ENCODE measurements at places on chromosomes 4 and X.

GRCh38 chr4:123749383-123749782 lies 352.8 kb downstream of the SPRY1 start:
- DNase-seq = no peak

DNA sequence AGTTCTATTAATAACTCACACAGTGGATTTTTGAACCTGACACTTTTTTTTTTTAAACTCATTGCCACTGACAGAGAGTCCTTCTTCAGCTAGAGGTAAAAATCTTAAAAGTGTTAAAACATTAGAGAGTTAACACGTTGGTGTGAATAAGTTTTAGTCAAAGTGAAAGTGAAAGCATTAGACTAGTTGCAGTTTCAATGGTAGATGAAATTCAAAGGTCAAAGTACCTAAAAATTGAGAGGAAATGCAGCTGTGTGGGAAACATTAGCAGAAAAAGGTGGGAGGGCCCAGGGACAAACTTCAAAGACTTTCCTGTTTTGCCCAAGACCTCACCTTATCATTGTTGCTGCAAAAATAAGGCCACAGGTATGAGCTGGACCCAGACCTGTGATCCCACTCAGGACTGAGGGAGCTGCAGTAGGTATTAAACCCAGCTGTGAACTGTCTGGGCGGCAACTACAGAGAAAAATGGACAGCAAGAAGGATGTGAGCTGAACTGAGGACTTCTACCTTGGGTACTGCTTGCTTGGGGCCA lies 17.6 kb upstream of the GABRA4 start:
- DNase-seq = no peak

DNA sequence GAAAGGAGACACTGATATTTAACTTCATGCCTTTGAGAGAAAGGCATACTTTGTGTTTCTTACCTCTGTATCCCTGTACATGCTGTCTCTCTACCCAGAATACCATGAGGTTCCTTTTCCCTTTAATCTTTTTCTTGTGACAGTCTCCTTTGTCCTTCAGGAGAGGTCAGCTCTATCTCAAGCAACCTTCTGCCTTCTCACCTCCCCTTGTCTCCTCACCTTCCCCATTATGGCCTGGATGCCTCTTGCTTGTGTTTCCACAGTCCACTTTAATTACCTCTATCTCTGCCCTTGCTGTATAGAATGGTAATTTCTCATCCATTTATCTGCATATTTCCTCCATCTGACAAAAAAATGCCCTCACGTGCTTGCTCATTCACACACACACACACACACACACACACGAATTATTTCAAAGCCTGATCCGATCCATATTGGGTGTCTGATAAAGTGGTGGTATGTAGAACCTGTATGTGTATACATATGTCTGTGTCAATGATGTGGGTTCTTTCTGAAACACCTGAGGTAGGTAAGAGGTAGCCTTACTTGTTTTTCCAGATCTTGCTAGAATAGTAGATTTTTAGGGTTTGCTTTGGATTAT lies 28.5 kb downstream of the MSN start:
- DNase-seq = no peak

DNA sequence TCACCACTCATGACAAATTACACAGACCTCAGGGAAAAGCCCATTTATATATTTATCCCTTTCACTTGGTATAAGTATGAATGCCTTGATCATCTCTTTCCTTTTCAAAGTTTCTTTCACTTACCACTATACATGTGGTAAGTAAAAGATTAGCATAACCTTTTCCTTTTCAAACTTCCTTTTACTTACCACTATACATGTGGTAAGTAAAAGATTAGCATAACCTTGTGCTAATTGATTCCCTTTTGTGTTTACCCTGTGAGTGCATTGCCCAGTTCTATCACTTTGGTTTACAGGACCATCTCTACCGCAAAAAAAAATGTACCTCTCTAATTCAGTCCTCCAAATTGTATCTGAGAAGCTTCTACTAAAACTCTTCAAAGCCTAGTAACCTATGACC lies 32.7 kb upstream of the TCEANC start:
- DNase-seq = no peak

DNA sequence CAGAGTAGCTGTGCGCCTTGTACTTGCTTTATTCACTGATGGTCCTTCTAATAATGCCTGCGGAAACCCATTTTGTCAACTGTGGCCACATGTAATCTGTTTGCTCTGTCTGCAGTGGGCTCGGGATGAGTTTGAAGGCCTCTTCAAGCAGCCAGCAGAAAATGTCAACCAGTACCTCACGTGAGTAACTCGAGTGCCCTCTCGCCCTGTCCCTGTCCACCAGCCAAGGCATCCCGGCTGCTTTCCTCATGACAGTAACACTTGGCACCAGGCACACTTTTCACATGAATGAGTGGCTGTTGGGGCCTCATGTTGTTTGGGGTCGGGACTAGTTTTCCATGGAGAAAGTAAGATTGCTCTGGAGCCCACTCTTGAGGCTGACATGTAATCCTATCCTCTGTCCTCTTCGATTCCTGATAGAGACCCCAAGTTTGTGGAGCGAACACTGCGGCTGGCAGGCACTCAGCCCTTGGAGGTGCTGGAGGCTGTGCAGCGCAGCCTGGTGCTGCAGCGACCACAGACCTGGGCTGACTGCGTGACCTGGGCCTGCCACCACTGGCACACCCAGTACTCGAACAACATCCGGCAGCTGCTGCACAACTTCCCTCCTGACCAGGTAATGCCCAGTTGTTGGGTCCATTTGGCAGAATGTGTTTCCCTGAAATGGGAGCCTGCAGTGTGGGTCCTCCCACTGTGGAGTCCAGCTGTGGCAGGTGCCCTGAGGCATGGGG lies 8.8 kb upstream of the CDK16 start:
- no peak for DNase-seq

- no peak for DNase-seq
Observed at GRCh38 chr4:48315728-48316630, 25.4 kb upstream of the SLAIN2 start.

DNA sequence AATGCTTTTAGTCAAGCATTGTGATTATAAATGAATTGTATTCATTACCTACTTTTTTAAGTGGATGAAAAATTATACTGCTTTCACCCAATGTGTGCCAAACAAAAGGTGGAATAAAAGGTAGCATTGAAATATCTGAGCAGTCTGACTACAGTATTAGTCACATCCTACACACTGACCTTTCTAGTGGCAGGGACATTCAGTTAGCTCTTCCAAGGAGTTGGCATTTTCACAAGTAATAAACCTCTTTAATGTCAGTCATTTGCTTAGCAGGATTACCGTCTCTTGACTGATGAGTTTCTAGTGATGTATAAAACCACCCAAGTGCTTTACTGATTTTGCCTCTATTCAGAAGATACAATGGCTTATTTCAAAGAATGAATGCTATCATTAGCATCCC lies 687.9 kb downstream of the ARAP2 start:
- no peak for DNase-seq

DNA sequence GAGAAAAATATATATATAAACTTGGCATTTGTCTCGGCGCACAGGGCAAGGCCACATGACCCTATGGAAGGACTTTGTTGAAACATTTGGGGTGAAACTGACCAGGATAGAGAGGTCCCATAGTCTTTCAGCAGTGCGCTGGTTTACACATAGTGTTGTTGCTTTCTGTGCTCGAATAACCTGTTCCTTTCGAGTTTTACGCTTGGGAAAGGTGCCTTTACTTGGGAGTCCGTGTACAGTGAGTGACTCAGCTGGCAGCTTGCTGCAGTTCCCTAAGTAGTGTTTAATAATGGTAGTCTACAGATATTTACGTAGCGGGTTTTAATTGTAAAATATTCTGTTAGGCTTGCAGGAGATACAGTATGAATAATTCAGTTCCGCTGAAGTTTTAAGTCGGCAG lies 578 bp downstream of the APOOL start:
- no peak for DNase-seq

- no peak for DNase-seq
Observed at GRCh38 chrX:1403228-1403627, 11.3 kb upstream of the SLC25A6 start.

DNA sequence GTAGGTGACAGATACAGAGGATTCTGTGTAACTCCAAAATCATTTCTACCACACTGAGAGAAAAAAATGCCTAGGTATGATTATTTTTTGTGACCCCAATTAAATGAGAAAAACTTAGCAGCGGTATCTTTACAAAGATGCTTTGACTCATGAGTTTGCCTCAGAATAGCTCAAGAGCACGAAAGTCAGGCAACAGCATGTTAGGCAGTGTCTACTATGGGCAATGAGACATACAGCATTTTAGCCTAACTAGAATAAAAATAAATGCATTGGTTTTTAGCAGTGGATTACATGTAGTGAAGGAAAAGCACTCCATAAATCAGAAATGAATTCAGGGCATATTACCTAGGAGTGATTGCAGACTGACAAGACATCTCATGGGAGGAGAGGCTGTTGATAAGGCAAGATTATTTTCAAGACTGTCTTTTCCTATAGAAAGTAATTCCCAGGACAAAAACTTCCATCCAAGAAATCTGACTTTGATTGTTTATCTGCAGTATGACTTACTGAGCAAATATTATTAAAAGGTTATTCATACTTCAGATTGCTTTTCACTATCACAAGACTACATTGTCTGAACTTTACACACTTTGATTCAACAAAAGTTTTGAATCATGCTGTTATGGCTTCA lies 3.6 kb downstream of the ANXA10 start:
- DNase-seq = no peak

- DNase-seq = no peak
Observed at GRCh38 chr4:2905544-2905943, 57.7 kb downstream of the NOP14 start.

DNA sequence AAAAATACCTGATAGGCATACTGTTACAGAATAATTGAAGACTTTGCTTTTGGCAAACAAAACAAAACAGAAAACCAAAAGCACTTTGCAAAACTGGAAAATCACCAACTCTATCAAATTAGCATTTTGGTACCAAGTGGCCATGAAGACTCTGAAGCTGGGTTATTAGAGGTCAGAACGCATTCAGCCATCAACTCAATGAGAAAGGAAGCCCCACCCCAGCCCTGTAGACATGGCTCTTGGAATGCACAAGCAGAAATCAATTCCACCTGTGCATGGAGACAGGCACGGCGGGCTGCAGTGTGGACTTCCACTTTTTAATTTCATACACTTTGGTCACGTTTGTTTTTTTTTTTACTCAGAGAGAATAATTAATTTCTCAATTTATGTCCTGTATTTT lies 93.6 kb upstream of the DHX15 start:
- DNase-seq = no peak

DNA sequence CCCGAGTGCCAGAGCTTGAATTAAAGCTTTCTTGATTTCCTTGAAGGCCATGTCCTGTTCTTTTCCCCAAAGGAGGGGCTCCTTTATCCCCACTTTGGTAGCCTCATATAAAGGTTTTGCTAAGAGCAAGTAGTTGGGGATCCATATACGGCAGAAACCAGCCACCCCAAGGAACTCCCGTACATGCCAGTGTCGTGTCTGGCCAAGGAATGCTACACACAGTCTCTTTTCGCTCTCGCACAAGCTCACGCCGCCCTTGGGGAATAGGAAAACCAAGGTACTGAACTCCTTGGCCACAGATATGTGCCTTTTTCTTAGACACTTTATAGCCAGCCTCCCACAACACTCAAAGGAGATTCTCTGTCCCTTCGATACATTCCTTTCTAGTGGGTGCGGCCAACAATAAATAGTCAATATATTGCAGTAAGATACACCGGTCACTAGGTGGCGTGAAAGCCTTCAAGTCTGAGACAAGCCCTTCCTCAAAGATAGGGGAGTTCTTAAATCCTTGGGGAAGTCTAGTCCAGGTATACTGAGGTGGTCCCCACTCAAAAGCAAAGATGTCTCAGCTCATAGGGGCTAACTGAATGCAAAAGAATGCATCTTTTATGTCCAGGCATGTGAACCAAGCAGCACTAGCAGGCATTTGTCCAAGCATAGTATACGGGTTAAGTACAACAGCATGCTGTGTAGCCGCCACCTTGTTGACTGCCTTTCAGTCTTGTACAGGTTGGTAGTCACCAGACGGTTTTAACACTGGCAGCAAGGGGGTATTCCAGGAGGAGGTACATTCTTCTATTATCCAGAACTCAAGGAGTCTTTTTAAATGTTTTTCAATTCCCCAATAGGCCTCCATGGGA lies 57.8 kb upstream of the XAGE1B start:
- no peak for DNase-seq

DNA sequence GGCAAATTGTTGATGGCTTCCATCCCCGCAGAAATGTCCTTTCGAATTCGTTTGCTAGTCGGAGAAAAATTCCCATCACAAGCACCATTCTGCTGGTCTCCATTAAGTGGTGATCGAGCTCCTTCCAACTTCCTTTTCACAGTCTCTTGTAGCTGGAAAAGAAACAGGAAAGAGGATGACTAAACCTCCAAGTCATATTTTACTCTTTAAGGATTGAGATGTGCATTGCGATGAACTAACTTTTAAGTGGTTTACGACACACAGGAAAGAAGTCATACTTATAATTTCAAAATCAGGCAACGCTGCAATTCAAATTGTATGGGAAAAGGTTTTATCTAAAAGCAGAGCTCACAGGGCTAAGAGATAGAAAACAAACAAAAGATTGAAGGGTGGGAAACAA lies 225.2 kb downstream of the MGST2 start:
- no peak for DNase-seq

All from activated T-helper 2 cell treated with anti-CD3 and anti-CD28 coated beads, Interferon-gamma antibody, Interleukin-2, Interleukin-4, amounts not matched to agents 10 μg/mL and 5 μg/mL and 100 μg/mL, durations not matched to agents 14 hours and 24 hours and 36 hours (primary cell).